HCT116 (cell line): ENCODE measurements at places on chromosomes 4 and X.

DNA sequence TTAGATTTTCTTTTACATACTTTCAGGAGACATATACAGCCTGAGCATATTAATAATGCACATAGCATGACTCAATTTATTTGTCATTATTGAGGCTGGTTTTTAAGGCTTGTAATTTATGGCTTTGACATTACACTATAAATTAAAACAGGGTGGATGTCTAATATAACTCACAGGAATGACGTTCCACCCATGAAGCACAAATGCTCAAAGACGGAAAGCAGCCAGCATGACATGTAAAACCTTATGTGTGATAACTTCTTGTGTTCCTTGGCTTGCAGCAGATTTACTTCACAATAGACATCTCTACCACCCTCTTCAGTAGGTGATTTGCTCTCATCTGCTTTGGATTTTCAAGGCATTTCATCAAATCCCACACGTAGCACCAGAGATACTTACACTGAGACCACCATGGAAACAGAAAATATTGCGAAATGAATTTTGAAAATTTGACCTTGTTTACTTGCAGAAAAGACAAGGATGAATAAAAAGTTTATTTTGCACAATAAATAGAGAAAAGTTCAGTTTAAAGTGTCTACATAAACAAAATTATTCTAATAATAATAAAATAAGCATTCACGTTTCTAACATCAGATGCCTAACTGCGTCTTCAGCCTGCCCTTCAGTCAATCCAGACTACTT lies 64.7 kb upstream of the BTC start:
- DNase-seq: no peak

DNA sequence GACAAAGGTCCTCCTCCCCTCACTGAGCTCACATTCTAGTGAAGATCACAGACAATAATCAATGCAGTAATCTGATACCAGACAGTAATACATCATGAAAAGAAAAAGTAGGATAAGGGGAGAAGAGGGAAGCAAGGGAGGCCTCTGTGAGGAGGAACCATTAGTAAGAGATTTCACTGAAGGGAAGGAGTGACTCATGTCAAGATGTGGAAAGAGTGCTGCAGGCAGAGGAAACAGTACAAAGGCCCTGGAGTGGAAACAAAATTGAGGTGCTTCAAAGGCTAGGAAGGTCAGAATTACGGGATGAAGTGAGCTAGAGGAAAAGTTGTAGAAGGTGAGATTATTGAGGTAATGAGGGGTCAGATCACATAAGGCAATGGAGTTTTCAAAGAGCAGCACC lies 38.1 kb downstream of the LAMTOR3 start:
- peak; percentile 4 for DNase-seq

GRCh38 chr4:184954482-184954881 lies 63.8 kb upstream of the HELT start:
- no peak for DNase-seq

DNA sequence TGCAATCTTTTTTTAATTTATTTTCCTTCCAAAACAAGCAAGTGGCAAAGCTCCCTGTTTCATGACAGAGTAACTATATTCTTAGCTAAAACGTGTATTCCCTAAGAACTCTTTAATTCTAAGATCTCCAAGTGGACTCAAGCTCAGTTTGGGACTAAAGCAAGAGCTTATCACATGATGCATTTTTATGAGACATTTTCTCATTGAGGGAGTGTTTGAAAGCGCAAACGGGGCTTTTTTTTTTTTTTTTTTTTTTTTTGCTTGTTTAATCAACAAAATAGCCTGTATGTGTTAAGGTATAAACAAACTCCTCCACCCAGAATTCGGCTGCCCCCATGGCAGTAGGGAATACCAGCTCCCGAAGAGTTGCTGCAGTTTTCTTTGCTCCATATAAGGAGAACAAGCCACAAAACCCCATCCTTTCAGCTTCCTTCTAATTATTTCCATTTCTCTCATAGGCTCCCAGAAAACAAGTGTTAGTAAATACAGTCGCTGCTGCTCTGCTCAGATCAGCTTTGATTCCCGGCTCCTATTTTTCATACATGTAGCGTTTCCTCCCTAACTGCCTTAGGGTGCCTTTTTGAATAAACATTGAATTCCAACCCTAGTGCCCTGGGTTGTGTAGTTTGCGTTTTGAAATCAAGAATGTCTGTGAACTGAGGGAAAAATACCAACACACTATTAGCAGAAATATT lies 669 bp upstream of the PPARGC1A start:
- no peak for DNase-seq

GRCh38 chr4:22987870-22988269 lies 295.1 kb downstream of the GBA3 start:
- no peak for DNase-seq

GRCh38 chrX:13638021-13638420 lies 14.9 kb upstream of the TCEANC start:
- DNase-seq: no peak

DNA sequence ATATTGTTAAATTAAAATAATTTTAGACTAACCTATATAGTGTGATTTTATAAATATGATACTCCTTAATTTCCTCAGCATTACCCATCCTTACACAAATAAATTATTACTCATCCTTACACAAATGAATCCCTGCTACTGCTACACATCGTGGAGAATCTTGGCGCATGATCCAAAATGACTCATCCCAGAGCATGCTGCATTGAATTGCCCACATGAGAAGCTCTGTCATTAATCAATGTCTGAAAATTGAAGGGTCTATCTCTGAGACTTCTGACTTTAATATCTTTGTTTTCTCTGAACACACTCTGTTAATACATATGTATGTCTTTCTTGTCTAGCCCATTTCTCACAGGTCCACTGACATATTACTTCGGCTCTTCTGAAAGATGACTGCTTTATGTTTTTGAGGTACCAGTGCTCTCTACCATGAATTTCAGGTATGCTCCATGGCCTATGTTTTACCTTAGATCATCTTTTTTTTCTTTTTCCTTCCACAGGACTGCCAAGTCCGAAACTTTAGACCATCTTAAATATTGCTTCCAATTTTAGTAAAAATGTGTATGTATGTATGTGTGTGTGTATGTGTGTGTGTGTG lies 15.7 kb upstream of the DUSP21 start:
- peak; percentile 10 for DNase-seq

DNA sequence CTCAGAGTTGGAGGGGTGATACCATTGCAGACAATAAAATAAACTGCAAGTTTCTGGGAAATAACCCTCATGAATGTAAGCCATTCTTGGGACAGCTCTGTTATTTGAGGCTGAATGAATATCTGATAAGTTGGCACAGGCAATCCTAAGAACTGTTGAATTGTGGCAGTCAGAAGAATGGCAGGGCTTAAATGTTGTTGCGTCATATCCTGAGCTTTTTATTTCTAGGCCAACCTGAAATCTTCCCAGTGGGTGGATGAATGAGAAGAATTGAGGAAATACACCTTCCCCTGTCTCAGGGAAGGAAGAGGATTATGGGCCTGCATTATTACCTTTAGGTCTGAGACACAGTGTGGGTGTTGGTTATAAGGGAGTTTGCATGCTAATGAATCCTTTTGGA lies 64.4 kb upstream of the C4orf54 start:
- DNase-seq: no peak

DNA sequence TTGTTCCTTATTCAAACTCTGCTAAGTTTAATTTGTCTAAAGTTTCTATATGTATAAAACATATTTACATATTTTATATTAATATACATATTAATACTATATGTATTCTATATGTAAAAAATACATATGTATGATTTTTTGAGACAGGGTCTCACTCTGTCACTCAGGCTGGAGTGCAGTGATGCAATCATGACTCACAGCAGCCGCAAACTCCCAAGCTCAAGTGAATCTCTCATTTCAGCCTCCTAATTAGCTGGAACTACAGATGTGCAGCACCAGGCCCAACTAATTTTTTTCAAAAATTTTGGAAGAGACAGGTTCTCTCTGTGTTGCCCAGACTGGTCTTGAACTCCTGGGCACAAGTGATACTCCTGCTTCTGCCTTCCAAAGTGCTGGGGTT lies 684.9 kb downstream of the TRAM1L1 start:
- DNase-seq: peak; percentile 15

DNA sequence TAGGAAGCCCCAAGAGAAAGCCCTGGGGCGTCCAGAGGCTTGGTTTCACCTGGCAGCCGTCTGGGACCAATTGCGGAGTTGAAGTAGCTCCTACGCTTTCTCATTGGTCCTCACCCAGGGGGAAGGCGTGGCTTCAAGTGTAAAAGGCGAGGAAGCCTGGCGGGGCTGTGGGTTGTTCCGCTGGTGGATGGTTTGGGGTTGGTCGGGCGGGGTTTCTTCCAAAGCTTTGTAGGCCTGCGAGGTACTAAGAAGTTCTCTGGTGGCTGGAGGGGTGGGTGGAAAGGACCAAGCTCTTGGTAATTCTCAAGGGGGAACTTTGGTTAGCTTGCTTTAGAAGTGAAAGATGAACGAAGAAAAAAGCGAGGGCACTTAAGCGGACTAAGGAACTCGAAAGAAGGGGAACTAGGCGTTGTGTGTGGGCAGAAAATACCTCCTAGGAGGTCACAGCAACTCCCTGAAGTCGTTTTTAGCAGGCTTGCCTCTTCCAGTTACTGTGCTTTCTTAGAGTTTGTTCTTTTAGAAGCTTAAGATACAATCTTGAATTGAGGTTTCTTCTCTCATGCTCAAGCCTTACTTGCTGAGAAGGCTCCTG lies 36.6 kb downstream of the CCNG2 start:
- no peak for DNase-seq

DNA sequence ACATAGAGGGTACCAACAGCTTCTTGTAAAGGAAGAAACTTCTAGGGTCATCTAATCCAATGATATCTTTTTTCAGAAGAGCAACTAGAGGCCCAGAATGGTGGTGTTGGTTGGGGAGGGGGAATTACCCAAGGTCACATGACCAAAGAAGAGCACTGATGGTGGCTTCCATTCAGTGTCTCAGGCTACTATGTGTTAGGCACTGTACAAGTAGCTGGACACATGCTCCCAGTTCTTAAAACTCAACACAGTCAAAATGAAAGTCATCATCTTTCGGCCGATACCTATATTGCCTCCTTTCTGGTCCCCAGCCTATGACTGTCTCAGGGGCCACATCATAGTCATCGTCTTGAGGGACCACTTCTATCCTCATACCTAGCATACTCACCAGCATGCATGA lies 88.1 kb downstream of the ARHGAP6 start:
- no peak for DNase-seq

DNA sequence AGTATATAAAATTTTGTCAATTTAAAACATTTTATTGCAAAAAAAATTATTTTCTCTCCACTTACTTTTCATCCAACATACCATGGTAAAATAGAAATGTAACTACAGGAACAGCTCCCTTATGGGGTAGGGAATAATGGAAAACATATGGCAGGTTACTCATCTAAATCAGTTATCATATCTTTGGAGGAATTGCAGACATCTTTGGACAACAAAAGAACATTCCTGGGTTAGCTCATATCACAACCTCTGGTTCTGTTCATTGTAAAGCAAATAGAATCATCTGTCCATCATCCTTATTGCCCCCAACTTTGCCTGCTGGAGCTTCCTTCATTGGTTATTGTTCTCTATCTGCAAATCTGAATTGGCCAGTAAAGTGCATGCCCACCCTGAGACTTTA lies 387.5 kb upstream of the GRID2 start:
- DNase-seq: no peak
